Hindlimb muscle (tissue), 1 donor: ENCODE measurements at places on chromosomes 5 and 9.

DNA sequence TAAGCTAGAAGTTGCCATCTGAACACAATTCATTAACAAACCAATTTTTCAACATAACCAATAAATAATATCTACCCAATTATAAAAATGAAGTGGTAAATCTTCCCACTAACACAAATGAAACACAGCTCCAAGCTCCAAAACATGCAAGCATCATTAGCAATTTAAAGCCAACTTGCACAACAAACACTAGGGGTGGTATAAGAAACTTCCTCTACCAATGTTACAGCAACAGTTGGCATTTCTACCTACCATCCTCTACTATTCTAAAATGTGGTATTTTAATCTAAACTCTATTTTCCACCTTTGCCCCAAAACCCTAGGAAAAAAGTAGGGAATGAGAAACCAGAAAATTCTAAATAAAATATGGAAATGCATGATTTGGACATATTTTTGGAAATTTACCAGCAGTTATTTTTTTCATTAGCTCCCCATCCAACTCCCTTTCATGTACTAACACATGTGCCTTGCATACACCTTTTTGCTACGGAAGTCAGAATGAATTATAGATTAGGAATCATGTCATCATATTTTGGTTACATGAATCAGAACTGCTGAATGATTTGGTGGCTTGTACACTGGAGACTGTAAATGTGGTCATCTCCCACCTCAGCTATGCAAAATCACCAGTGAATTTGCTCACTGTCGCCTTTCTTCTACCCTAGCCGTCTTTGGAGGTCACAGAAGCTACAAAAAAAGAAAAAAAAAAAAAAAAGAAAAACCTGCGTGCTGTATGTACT is 4.1 kb downstream of the NR6A1 start:
- no peak for DNase-seq

GRCh38 chr9:126783949-126784348 is 20.9 kb upstream of the ZBTB43 start:
- peak; percentile 14 for DNase-seq

DNA sequence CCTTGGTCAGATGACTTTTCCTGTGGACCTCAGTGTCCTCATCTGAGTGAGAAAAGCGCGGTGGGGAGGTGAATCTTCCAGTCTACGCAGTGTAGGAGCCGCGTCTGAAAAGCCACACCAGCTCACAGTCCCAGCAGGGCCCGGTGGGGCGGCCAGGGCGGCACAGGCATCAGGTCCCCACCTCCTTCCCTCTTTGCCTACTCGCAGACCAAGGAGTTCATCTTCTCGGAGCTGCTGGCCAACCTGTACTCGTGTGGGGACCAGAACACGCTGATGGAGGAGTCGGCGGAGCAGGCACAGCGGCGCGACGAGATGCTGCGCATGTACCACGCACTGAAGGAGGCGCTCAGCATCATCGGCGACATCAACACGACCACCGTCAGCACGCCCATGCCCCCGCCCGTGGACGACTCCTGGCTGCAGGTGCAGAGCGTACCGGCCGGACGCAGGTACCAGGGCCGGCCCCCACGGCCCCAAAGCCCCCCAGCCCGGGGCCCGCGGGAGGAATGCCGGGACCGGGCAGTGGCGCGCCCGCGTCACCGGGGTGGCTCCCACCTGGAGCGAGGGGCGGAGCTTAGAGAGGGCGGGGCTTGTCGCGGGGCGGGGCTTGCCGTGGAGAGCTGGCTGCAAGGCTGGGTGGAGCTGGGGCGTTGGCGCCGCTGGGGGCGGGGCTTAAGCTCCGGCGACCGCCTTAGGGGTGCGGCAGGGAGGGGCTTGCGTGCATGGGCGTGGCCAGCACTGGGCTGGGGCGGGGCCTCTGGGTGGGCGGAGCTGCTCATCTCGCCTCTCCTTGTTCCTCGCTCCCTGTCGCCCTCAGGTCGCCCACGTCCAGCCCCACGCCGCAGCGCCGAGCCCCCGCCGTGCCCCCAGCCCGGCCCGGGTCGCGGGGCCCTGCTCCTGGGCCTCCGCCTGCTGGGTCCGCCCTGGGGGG is 25.6 kb downstream of the GOLGA2 start:
- DNase-seq: peak; percentile 69

GRCh38 chr5:10914741-10915480 is 153.9 kb upstream of the DAP start:
- no peak for DNase-seq

GRCh38 chr5:1376981-1377380 is 32.1 kb upstream of the CLPTM1L start:
- peak; percentile 17 for DNase-seq

GRCh38 chr5:158679221-158679641 is 420.5 kb downstream of the EBF1 start:
- no peak for DNase-seq

DNA sequence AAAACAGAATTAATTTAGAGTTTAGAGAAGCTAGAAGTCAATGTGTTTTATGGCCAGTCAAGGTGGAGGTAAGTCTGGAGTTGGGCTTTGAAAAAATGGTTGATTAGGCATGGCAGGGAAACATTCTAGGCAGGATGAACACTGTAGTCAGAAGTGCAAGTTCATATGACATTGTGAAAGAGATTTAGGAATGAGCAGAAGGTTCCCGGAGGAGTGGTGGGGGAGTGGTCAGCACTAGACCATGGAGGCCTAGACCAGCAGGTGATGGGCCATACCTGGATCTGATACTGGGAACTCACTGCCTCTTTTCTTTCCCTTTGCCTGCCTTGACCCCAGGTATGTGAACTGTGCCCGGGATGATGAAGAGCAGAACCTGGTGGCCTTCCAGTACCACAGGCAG is 16.6 kb downstream of the PRDM9 start:
- DNase-seq: no peak

DNA sequence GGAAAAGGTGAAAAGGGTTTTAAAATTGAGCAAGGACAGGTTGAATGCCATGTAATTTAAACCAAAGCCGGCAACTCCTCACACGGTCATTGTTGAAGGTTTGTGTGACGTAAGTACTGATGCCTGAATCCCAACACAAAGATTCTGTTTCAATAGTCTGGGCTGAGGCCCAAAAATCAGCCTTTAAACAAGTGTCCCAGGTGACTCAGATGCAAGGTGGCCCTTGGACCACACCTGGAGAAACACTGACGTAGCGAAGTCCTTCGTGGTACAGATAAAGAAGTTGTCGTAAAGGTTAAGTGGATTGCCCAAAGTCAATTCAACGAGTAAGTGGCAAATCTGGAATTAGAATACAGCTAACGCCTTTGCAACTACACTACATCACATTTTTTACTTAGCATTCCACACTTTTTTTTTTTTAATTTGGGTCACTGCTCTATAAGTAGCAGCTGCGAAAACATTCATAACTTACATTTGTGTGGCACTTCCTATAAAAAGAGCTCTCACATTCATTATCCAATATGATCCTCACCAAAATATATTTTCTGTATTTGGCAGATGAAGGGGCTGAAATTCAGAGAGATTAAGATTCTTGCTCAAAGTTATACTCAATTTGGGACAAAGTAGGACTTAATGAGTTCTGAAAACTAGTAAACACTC is 111.3 kb downstream of the LPAR1 start:
- no peak for DNase-seq

DNA sequence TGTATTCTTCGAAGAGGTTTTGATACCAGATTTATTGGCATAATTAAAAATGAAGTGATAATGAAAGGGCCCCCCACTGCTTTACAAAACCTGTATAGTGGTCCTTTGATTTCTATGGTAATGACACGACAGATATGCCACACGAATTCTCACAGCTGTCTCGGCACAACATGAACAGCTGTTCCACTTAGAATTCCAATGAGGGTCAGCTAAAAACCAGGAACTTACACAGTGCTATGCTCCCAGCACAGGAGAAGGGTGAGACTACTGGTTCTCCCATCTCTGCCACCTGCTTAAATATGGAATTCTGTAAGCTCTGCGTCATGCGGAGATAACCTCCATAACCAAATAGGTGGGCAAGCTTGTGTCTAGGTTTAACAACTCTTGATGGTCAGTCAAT is 183.0 kb upstream of the EFNA5 start:
- DNase-seq: no peak

- DNase-seq: no peak
These were observed 126.2 kb downstream of the SEMA6A start for GRCh38 chr5:116448450-116448849.

- DNase-seq: no peak
These were observed 561.4 kb downstream of the CAAP1 start for GRCh38 chr9:26331223-26331622.

DNA sequence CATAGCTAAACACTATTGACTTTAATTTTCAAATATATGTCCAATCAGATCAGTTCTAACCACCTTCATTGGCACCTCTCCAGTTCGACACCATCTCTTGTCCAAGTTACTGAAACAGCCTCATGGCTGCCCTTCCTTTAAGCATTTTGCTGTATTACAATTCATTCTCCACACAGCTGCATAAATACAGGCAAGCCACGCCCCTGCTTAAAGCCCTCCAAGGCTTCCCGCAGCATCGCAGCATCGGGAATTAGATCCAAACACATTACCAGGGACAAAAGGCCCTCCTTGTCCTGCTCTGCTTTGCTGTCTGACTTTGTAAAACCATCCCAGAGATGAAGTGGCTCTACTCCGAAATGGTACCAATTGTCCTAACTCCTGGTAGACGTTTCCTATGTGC is 75.1 kb upstream of the RAI14 start:
- DNase-seq: no peak

- DNase-seq: no peak
These were observed 611 bp downstream of the PCDHA3 start for GRCh38 chr5:140801494-140801841.

GRCh38 chr9:1978941-1979340 is 36.2 kb upstream of the SMARCA2 start:
- no peak for DNase-seq

GRCh38 chr5:14306329-14306815 is 163.2 kb downstream of the TRIO start:
- no peak for DNase-seq

- no peak for DNase-seq
These were observed 2.6 kb upstream of the GAPVD1 start for GRCh38 chr9:125258832-125259534.

GRCh38 chr5:32949286-32949970 is 238.3 kb downstream of the NPR3 start:
- no peak for DNase-seq

DNA sequence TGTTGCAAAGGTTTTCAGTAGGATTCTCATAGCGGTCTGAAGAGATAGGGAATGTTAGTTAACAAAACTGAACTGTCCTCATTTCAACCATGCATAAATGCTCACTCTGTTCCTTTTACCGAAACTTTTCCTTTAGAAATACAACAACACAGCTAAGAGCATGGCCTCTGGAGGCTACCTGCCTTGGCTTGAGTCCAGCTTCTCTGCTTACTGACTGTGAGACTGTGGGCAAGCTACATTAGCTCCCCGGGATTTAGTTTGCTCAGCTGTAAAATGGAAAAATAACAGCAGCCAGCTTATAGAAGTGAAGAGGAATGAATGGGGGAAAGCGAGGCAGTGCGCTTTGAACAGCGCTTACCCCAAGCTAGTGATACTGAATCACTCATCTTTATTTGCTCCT is 507.9 kb upstream of the DAP start:
- DNase-seq: no peak

DNA sequence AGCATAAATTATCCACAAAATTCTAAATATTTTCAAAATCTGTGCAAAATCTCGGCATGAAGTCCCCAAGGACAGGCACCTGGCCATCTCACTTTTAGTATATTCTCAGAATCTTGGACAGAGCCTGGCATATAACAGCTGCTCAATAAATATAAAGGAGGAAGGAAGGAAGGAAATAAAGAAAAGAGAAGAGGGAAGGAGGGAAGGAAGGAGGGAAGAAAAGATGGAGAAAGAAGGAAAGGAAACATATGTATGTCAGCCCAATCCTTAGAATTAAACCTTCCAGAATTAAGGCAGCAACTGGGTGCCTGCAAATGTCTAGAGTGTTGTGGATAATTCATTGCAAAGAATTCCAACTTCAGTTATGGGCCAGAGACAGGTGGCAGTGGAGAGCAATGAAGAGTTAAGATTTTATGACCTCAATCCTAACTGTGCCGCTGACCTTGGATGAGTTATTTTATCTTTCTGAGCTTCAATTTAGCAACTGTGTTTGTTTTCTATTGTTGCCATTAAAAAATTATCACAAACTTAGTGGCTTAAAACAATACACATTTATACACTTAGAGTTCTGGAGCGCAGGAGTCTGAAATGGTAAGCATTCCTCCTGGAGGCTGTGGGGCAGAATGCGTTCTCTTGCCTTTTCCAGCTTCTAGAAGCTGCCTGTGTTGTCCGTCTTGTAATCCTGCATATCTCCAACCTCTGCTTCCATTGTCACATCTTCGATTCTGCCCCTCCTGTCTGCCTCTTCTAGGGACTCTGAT is 200.9 kb upstream of the MSX2 start:
- DNase-seq: no peak

DNA sequence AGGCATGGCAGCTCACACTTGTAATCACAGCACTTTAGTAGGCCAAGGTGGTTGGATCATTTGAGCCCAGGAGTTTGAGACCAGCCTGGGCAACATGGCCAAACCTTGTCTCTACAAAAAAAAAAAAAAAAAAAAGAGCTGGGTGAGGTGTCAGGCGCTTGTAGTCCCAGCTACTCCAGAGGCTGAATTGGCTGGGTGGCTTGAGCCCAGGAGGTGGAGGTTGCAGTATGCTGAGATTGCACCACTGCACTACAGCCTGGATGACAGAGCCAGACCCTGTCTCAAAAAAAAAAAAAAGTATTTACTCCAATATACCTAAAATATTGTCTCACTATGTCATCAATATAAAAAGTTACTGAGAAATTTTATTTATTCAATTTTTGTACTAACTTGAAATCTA is 2.8 kb downstream of the SCAI start:
- no peak for DNase-seq
